ENCODE measurements at places on chromosomes 3 and 15.

DNA sequence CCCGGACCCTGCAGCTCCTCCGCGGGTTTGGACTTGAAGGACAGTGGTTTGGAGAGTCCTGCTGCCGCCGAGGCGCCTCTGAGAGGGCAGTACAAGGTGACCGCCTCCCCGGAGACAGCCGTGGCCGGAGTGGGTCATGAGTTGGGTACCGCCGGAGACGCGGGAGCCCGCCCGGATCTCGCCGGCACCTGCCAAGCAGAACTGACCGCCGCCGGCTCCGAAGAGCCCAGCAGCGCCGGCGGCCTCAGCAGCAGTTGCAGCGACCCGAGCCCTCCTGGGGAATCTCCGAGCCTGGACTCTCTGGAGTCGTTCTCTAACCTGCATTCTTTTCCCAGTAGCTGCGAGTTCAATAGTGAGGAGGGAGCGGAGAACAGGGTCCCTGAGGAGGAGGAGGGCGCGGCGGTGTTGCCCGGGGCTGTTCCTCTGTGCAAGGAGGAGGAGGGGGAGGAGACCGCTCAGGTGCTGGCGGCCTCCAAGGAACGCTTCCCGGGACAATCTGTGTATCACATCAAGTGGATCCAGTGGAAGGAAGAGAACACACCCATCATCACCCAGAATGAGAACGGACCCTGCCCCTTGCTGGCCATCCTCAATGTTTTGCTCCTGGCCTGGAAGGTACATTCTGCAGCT is 634 bp downstream of the MINDY2 start:
- DNase-seq, result no peak

GRCh38 chr3:50708620-50709019 is 33.9 kb downstream of the DOCK3 start:
- no peak for DNase-seq

DNA sequence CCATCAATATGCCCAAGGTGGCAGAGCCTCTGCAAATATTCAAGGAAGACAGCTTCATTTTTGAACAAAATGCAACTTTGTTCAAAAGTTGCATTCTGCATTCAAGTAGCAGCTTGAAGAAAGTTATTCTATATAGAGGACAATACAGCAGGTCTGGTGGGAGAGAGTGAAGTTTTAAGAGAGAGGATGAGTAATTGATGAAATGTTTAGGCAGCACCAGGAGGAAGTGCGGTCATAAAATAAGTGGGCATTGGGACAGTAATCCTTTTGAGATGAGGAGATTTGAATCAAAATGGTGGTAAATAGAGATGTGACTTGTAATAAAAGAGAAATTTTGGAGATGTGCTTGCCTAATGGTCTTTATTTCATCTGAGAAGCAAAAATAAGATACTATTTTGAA is 607.3 kb upstream of the ZNF385D start:
- DNase-seq, result no peak

DNA sequence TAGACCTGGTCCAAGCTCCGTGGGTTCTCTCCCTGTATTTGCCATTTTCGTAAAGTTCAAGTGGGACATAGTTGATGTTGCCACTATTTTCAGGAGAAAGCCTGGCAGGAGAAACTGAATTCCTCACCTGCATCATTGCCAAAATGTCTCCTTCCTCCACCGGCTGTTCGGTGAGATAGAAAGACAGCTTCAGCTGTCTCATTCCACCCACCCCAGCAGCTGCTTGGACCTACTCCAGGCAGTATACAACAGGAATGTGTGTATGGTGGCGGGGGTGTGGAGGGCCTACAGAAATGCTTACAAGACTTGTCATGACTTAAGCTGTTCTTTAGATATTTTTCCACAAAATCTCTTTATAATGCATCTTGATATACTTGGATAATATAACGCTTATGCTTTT is 132.7 kb upstream of the RAP2B start:
- no peak for DNase-seq

DNA sequence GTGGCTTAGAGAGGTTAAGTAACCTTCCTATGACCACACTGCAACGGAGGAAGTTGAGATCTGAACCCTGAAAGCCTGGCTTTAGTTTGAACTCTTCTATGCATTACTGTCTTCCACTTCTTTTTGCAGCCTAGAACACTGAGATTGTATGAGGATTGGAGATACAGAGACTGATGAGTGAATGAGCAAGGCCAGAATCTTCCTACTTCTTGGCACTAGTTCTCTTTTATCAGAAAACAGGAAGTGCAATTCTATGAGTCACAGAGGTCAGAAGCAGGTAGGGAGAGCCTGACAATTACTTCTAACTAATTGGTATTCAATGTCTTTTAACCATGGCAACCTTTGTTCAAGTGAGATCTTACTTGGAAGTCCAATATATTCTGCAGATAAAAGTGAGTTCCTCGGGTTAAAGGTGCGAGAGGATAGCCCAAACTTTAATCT is 219.0 kb downstream of the SHQ1 start:
- DNase-seq, result no peak

- DNase-seq, result no peak
These were observed 68.6 kb upstream of the ITGA11 start for GRCh38 chr15:68500363-68501258.

DNA sequence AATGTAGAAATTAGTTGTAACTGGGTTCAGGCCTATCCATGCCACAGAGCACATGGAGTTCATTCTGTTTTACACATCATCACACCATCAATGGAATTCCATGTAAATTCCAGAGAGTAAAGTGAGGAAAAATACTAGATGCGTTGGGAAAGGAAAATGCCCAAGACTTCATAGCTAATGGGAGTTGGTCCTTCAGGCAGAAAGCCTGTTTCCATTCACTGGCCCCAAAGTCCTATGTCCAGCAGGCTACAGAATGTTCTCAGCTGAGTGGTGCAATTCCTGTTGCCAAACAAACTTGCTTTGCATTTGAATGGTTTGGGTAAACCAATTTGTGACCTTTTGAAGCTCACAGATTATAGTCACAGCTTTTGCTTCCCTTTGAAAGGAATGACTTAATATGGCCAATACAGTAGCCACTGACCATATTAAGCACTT is 164.6 kb upstream of the PFN2 start:
- no peak for DNase-seq

- no peak for DNase-seq
These were observed 108.8 kb downstream of the NTRK3 start for GRCh38 chr15:88147760-88148159.

GRCh38 chr15:68298336-68298735 is 20.8 kb downstream of the FEM1B start:
- DNase-seq, result no peak

- DNase-seq, result no peak
These were observed 31.6 kb upstream of the NUDT16 start for GRCh38 chr3:131349946-131350347.

- DNase-seq, result no peak
These were observed 9.9 kb downstream of the CCRL2 start for GRCh38 chr3:46416811-46417510.

DNA sequence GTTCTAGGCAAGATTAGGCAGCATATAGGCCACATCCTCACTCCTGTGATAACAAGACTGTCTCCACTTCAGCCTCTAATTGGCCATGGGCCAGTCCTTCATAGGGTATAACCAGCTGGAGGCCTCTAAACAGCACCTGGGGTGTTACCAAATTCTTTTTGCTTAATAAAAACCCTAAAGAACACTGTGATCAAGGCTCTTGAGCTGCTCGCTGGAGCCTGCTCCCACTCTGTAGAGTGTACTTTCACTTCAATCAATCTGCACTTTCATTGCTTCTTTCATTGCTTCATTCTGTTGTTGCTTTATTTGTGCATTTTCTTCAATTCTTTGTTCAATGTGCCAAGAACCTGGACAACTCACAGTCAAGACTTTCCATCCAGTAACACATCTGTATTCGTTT is 36.2 kb upstream of the TOPBP1 start:
- no peak for DNase-seq

GRCh38 chr15:66836231-66837030 is 134.4 kb downstream of the SMAD6 start:
- DNase-seq, result no peak

GRCh38 chr15:52101542-52102323 is 10.8 kb downstream of the BCL2L10 start:
- no peak for DNase-seq

- no peak for DNase-seq
These were observed 202.3 kb upstream of the SLCO3A1 start for GRCh38 chr15:91651251-91651650.

DNA sequence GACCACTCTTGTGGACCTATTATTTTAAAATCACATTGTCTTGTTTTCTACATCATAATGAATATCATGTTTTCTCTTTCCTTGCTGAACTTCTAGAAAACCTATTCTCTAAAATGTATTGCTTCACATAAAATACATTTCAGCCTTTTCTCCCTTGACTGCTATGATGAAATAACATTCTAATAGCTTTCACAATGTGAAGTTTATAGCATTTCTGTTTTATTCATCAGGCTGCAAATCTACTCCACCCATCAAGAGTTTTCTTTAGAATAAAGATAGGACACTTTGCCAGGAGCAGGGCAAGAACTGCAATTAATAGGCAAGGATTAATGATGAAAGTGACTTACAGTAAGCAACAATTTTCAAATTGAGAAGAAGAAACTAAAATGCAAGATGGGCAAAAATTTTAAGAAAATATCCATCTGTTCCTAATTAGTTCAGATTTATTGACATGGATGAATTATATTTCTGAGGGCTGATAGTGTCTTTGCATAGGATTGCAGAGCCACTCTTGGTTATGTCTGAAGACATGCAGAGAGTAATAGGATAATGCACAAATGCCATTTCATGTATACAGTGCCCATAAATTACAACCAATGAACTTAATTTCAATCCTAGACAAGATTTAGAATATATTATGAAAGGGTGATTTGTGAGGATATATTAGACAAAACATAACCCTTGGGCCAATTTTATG is 21.7 kb downstream of the LEKR1 start:
- DNase-seq, result no peak

DNA sequence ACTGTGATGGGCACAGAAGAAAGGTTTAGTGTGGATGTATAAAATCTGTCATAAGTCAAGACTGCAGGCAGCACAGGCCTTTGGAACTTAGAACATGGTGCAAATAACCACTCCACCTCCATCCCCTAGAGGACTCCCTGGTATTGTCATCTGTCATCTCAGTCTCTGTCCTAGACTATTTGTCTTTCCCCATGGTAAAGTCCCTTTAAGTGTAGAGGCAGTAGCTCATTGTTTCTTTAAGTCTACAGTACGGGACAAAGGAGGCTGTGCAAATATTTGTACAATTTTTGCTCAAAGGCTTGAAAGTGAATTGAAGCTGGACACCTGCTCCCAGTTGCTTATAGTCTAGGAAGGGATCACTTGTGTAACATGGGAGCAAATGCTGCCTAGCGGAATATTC is 3.2 kb upstream of the PXYLP1 start:
- DNase-seq, result no peak

GRCh38 chr3:115022835-115023398 is 124.2 kb downstream of the ZBTB20 start:
- DNase-seq, result no peak

DNA sequence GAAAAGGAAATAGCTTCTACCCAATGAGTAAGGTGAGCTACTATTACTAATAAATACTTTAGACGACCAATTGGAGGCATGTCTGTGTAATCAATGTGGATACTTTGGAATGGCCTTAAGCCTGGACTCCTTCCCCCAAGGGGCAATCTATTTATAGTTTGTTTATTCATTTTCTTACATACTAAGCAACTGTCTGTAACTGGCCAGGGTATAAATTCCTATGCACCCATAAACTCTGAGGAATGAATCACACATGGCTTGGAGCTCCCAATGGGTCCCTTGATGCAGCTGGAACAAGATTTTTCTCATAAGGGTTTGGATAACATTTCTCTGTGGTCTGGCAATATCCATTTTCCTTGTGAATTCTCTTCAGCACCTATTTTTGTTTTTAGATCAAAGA is 506.8 kb downstream of the EDEM1 start:
- DNase-seq, result no peak

GRCh38 chr3:122217901-122218300 is 34.4 kb downstream of the CASR start:
- no peak for DNase-seq

GRCh38 chr3:125163739-125164601 is 48.6 kb downstream of the SLC12A8 start:
- no peak for DNase-seq

DNA sequence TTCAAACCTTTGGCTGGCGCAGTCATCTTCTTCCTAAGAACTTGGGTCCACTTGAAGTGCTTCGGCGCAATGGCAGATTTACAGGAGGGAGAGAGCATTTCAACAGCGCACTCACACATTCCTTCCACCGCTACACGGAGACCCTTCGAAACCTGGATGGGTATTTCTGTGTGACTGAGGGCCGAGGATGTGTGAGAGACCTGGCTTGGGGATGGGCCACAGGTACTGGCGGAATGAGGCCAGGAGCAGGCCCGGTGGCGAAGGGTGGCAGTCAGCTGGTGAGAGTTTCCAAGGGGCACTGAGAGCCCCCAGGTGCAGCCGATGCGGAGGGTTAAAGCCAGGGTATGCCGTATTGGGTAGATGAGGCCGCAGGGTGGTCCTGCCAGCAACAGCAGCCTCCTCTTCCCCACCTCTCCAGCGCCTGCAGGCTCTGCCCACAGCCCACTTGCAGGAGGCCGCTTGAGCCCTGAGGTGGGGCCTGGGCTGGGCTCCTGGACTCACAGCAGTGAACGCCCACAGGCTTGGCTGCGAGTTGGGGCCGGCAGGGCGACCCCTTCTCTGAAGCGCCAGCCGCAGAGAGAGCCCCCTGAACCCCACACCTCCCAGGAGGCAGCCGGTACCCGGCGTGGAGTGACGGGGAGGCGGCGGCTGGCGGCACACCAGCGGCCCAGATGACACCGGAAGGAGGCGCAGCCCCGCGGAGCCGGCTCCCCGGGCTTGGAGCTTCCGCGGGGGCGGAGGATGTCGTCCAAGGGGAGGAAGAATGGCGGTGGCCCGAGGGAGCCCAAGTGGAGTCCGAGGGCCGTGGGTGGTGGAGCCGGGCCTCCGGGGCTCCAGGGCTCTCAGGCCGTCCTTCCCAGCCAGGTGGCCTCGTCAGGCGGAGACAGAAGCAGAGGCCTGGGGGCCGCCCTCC is 166.5 kb downstream of the NSMCE3 start:
- no peak for DNase-seq

DNA sequence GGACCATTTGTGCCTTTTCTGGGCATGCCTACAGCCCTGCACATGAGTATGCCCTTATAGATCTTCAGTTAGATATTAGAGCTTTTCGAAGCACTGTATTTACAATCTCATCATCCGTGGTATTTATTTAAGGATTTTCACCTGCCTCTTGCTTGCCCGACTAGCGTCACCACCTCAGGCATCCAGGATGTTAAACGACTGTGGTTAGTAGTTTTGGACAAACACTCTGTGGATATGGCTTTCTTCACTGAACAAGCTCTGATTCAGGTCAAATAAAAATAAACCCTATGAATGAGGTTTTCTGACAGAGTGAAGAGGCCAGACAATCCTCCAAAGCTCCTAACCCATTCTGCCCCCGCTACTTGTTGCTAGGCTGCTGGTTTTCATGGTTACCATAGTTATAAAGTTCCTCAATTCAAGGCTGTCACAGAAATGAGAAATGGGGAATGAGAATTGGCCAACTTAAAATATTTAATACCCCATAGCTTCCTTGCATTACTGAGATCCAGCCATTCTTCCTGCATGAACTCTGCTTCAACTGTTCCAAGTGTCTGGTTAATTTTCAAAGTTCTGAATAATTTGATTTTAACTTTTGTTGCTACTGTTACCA is 440.1 kb downstream of the GABRG3 start:
- no peak for DNase-seq

- DNase-seq, result no peak
These were observed 5.2 kb downstream of the HRH1 start for GRCh38 chr3:11159421-11159904.

- no peak for DNase-seq
These were observed 749.4 kb downstream of the PLOD2 start for GRCh38 chr3:145411605-145412004.

- DNase-seq, result no peak
These were observed 33.8 kb upstream of the XIRP1 start for GRCh38 chr3:39226106-39226741.

GRCh38 chr3:149713730-149714654 is 38.3 kb downstream of the COMMD2 start:
- no peak for DNase-seq
